ENCODE measurements at places on chromosomes 12 and 14.

GRCh38 chr12:113933201-113933786 lies 32.8 kb downstream of the RBM19 start:
- DNase-seq, result no peak

- DNase-seq, result no peak
Observed at GRCh38 chr12:93192878-93193277, 184.8 kb upstream of the NUDT4 start.

DNA sequence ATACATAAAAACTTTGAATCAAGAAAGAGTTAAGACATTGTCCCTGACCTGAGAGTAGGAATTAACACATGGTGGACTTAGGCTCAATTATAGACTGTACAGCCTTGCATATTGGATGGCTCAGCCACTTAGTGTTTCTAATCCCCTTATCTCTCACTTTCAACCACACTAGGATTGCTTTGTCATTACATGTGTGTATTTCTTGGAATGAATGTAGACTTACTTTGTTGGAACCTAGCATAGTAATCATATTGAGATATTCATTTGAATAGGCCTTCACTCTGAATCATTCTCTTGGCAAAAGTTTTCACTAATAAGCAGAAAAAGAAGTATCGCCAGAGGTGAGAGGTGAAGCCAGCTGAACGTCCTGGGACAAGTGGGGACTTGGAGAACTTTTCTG lies 1973.9 kb upstream of the FLRT2 start:
- no peak for DNase-seq

DNA sequence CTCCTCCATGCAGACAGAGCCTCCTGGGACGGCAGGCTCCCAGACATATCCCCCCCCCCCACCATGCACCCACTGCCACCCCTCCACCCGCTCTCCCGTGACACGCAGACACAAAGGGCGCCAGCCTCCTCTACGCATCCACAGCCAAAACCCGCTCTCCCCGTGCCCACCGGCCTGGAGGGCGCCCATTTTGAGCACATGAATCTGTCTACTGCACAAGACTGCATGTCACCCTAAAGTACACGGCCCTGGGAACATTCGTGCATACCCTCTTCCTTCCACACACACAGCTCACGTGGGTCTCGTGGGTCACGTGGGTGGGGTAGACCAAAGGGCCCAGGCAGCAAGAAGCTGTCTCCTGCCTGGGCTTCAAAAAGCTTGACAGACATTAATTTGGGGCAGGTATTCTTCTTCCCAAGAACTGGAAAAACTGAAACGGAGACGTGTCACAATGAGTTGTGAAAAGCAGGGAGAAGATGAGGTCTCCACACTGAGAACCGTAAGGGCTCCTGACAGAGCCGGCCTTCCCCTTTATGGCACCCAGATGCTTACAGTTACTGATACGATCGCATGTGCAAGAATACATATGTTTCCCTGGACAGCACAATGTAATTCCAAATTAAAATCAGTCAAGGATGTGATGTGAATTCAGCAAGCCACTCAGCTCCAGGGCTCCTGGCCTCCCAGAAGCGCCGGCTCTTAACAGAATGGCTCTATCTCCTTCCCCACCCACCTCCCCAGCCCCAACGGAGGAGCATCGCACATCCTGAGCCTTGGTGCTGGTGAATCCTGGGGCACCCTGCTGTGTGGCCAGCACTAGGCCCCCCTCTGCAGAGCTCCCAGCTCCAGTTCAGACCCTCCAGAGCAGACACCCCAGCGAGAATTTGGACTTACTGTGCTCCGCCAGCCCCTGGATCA lies 1.9 kb downstream of the TGFB3 start:
- DNase-seq, result no peak

DNA sequence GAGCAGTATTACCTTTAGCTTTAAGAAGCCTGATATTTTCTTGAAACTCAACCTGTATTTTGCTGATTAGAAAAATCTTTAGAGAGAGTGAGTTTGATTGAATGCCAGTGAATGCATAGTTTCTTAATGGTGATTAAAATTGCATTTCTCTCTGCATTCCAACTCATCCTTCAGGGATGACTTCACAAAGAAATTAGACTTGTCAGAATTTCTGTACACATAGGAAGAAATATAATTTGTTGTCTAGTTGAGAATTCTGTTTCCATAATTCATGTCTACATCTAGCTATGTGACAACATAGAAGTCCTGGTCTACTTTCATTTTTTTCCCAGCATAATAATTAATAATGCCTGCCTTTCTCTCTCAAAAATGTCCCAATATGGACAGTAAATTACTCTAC lies 136.6 kb downstream of the OTOGL start:
- DNase-seq, result no peak

DNA sequence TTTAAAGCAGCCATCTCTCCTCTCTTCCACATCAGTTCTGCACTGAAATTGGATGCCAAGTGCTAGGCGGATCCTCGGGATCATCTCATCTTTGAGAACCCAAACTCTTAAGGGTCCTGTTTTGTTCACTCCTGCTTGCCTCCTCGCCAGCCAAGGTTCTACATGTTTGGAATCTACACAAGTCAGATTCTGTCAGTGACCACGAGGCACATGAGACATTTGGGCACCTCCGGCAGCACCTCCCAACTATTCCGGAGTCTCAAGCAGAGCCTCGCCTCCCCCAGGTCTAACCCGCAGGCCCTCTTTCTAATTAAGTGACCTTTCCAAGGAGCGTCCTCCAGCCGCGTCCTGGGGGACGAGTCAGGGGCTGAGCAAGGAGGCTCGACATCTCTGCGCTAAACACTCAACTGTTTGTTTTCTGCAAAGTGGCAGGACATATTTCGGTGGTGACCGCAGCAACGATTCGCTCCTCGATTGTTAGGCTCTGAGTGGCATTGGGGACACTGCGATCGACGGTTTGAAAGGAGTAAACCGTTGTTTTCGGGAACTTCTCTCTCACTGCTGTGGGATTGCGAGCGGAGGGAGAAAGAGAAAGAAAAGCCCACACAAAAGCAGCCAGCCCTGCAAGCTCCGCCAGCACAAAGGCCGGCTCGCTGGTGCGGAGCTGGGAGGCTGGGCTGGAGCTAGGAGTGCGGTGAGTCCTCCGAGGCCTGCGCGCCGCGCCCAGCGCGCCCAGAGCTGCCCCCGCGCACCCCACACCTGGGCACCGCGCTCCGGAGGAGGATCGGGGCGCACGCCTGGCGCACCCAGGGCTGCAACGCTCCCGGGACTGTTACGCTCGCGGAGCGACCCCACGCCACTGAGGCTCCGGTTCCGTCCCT lies 640 bp downstream of the ARMH4 start:
- no peak for DNase-seq

DNA sequence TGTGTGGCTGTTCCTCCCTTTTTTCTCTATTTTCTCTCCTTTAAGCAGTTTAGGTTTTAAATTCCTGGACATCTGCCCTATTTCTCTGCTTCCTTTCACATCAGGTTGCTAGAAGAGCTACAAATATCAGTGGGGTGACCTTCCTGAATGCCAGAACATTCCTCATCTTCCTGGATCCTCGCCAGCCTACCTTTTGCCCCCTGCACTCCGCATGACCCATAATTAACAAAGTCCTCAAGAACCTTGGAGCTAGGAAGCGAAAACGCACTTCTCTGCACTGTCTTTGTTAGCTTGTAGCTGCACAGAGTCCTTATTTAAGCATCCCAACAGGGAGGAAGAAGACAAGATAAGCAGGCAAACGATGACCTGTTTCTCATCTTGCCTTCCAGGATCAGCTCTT lies 30.5 kb downstream of the VDR start:
- DNase-seq, result no peak

DNA sequence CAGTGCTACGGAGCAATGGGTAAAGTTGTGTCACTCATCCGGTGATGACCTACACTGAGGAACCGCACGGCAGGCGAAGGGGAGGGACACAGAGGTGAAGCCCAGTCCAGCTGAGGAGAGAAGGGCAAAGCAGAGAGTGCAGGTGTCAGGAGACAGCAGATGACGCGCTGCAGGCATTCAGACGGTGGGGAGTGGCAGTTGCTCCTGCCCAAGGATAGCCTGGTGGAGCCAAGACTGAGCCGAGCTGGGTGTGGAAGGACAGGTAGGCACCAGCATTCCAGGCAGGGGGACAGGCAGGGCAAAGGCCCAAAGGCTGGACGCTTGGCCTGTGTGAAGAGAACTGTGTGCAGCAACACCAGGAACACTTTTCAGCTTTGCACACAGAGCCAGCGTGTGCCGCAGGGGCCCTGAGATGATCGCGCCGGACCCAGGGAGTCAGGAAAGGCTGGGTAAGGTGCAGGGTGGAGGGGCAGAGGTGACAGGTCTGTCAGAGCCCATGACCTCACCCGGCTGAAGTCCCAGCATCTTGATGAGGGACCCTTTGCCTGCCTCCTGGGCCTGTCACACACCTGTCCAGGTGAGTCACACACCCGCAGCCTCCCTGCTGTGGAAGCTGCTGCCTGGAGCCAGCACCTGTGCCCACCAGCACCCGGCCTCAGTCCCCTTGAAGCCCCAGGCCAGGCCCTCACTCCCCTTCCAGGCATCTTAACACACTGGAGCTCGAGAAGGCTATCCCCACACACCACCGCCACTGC lies 48.4 kb downstream of the TSPAN11 start:
- DNase-seq, result no peak

- DNase-seq, result no peak
Observed at GRCh38 chr12:92027701-92028440, 117.8 kb downstream of the BTG1 start.

DNA sequence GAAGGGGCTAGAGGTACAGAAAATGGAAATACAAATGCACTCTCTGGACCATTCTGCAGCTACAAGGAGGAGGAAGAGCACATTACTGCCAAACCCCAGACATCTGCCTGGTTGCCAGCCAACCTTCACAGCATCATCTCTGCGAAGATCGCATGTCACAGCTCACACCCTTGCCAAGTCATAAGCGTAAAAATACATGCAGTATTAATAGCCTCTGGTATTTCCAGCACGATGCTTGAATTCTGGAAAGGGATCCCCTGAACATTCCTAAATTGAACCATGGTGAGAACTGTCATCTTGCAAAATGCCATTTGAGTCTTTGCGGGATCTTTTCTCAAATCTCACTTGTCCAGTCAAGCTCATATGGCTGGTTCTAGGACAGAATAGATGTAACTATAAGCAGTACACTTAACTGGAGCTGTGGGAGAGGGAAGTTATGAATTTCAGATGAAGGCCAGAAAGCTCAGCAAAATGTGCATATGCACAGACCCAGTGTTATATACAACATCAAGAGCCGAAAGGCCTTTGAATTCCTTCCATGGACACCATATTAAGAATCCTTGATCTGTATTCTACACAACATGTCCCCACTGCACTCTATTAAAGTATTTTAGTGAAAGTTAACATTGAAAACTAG lies 211.6 kb downstream of the DUSP6 start:
- DNase-seq, result no peak

Data from naive thymus-derived CD8-positive, alpha-beta T cell (primary cell).